ENCODE measurements at places on chromosomes 16 and 17.

DNA sequence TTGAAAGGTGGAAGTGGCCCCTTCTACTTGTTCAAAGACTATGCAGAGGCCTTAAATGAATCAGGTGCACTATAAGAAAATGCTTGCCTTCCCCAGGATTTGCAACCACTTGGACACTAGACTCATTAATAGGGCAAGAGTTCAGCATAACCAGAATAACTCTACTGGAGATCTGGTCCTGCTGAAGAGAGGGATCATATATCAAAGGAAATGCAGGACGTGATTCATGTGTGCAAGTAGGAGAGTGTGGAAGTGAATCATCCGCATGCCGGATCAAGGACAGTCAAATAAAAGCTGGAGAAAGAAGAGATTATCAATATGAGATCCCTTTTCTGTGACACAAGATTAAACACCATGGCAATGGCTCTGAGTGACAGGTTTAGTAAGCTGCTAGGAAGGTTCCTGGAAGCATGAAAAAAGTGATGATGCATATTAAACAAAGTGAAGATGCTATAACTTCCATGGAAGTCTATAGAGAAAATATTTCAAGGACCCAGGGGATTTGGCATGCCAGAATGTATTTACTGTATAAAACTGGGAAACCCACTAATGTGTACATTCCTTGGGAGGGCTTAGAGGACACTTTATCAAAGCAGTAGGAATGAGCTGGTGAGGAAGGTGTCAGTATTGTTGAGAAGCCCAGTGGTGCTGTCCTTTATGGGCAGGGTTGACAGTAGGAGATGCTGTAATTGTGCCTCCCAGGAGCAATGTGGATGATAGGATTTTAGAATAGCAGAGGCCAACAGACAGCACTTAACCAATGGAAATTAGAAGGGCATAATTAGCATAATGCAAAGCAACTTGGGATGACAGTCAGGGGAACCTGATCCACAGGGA is 133.1 kb downstream of the ABCA8 start:
- peak; percentile 95 for DNase-seq

GRCh38 chr17:38579934-38580333 is 25.8 kb downstream of the SRCIN1 start:
- DNase-seq, result peak; percentile 22

DNA sequence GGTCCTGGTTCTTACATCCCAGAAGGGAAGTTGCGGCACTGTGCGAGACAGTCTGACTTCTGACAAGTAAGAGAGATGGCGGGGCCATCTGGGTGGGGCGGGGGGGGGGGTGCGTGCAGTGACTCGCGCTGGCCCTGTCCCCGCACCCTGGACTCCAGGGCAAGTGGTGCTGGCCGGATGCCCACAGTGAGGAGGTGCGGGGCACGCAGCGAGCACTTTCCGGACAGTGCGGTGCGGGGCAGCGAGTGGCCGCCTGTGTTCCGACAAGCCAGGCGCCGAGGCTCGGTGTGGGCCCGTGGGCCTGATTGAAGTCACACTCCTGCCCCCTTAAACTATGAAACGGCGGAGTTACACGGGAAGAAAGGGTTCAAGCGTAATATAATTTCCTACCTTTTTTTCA is 106.4 kb downstream of the BANP start:
- DNase-seq, result no peak

- DNase-seq, result no peak
Observed at GRCh38 chr17:66476014-66476413, 173.6 kb downstream of the PRKCA start.

- peak; percentile 66 for DNase-seq
Observed at GRCh38 chr17:56751145-56751738, 82.5 kb downstream of the C17orf67 start.
